ENCODE measurements at places on chromosomes 11 and 22.

- no peak for DNase-seq
Measured at GRCh38 chr11:20238712-20239111, 78.4 kb upstream of the DBX1 start.

DNA sequence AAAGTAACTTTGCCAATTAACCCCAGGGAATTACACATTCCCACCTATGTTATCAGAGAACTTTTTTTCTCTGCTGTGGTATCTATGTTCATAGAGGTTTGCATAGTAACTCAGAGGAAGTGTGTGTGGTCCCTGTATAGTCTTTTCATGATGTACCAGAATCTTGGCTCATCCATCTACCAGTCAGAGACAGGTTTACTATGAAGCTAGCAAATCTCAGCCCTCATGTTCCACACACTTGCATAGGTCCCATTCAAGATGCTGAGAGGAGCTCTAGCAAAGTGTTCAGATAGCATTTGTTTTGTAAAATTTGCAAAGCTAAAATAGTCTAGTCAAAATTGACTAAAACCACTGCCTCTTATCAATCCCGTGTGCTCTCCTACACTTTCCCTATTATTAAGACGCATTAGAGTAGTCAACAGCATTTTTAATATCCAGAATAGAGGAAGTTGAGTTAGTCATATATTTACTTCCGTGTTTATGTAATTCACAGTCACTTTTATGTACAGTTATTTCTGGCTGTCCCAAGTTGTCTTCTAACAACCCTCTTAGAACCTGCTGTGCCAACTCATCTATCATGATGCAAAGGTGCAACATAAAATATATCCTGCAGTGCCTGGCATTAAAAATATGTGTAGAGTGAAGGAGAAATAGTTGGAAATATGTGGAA lies 184.2 kb downstream of the FAM76B start:
- DNase-seq, result no peak

DNA sequence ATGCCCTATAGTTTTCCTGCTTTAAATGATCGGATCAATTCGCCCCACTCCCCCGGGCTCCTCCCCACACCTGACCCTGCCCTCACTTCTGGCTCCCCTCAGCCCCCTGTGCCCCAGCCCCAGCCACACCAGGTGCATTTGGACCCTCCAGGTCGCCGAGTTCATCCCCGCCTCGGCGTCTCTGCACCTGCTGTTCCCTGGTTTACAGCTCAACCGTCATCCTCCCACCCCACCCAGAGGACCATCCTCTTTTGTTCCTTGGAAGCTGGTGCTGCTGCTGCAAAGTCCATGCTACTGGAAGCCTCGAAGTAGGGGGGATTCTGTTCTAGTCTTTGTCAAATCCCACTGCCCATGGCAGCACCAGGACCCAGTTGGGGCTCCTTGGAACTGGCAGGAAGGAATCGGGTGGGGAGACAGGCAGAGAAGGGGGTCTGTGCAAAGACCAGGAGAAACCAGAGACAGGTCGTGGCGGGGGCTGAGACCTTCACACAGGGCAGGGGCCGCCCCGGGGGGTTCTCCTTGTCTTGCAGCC lies 4.5 kb upstream of the MUC5B start:
- DNase-seq, result no peak

- peak; percentile 8 for DNase-seq
Measured at GRCh38 chr11:131253656-131254151, 116.7 kb upstream of the NTM start.

- DNase-seq, result peak; percentile 41
Measured at GRCh38 chr11:35619116-35619854, 1.0 kb downstream of the FJX1 start.

All from neural crest cell (in vitro differentiated cells).